Omental fat pad (tissue), 4 donors: ENCODE measurements at places on chromosomes 3 and 15. TPM values are rescaled to one million over a fixed set of nuclear protein-coding genes. Genes with fewer than 3 reads are reported as not detected.

Gene ILDR1
- total RNA-seq, result not detected

Gene SCAMP5
- 0.60 TPM for total RNA-seq

DNA sequence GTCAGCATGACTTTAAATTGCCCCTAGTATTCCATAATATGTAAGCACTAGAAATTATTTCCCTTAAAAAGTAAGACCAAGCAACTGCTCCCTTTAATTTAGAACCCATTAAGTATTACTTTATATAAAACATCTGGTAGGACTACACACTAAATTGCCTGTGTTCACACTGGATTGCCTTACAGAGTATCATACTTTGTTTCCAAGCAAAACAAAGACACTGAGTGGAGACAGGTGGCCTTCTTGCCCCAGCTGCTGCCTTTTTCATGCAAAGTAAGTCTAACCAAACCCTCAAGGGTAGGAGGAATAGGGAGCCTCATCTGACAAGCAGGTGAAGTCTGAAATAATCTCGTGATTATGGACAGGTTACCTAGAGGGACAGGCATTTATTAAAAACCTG is 87.3 kb downstream of the PEX5L start:
- DNase-seq, result no peak

GRCh38 chr15:56353119-56353518 is 12.1 kb upstream of the TEX9 start:
- no peak for DNase-seq

DNA sequence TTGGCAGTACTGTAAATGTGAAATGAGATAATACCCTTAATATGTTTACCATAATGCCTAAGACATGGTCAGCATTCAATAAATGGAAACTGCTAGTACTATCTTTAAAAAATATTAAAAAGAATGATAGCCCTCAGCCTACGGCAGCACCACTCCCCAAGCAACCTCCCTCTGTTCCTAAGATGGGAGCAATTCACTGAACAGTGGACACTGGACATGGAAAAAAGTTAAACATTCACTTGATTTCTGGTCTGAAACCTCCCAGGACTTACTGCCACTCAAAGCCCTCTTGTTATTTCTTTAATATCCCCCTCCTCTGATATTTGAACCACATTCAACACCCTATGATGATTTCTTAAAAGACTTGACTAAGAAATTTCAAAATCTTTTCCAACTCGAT is 27.0 kb downstream of the NEK4 start:
- DNase-seq, result no peak

GRCh38 chr3:38454884-38455638 is 1.4 kb downstream of the ACVR2B start:
- peak; percentile 63 for DNase-seq

- no peak for DNase-seq
Measured at GRCh38 chr3:68957895-68958294, 25.5 kb upstream of the TAFA4 start.

DNA sequence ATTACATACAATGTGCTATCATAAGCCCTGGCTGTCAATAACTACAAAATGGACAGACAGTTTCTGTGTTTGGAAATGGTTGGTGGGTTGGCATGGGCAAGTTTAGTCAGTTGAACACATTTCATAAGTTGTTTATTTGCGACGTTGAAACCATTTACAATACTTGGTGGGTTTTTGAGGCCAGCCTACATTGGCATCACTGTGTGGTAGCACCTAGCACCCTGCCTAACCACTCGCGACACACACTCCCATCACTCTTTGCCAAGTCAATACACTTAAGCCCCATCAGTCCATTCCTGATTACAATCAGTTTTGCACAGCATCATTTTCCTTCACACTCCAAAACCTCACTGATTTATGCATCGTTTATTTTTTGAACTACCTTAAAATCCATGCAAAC is 13.8 kb downstream of the PROK2 start:
- no peak for DNase-seq

Gene FGF7
- total RNA-seq, result 77.1 TPM

DNA sequence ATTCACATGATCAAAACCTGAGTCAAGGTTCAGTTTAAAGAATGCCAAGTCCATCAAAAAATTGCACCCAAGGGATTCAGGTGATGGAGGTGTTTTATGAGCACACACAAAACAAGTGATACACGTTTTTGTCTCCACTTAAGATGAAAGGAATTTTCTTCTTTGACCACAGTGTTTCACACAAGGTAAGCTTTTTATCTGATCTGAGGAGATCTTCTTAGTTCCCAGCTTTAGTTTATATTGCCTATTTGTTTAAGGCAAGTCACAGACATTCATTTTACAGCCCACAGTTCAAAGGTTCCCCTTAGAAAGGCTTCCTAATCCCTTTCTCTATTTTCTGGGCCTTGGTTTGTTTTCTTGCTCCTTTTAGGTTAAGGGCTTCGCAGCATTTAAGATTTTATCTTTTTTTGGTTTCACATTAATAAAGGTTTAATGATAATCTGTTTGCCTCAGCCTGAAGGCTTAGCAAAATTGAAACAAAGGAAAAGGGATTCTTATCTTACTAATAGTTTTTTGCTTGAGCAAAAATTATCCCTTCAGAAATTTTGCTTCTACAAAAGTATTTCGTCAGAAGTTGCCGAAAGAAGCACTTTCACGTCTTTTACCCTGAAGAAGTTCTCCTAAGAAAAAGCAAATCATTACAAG is 420.5 kb upstream of the NAALADL2 start:
- no peak for DNase-seq

- DNase-seq, result no peak
Measured at GRCh38 chr15:89822951-89823711, 8.5 kb upstream of the ANPEP start.

Gene SOX14
- not detected for total RNA-seq

DNA sequence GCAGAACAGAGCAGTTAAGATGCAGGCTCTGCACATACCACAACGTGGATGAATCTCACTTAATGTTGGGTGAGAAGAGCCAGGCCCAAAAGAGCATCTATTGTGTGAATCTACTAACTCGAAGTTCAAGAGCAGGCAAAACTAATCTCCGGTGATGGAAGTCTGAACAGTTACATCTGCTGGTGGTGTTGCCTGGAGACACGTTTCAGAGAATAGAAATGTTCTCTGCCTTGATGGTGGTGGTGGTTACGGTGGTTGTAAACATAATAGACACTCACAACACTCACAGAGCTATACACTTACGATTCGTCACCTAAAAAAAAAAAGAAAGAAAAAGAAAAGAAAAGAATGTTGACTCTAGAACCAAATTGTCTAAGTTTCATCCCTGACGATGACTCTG is 86.8 kb downstream of the LIPC start:
- no peak for DNase-seq

GRCh38 chr15:60993008-60993407 is 236.1 kb downstream of the RORA start:
- DNase-seq, result no peak

DNA sequence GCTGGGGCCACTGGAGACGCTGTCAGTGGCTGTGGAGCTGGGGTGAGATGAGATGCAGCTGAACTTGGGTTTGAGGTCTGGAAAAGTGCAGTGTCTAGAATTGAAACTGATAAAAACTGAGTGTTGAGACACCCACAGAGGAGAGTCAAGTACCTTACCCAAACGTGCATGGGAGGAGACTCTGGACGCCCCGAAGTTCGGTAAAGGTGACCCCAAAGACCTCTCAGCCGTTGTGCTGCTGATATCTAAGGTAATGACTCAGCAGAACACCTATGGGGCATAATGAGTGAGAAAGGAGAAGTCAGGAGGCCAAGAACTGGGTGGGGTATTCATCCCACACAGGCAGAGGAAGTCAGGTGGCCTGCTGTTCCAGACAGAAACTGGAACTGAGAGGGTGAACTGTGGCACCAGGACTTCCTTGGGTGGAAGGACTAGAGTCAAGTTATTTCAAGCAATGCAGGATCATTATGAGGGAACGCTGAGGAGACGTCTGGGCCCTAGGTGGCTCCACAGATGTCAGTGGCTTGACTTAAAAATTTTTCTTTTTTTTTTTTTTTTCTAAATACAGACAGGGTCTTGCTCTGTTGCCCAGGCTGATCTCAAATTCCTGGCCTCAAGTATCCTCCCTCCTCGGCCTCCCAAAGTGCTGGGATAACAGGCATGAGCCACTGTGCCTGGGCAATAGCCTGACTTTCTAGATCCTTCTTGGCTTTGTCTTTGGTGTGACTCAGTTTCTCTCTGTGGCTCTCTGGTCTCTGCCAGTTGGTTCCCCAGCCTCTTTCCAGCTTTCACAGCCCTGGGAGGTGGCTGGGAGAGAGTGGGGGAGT is 67.6 kb upstream of the GCNT3 start:
- DNase-seq, result no peak

Gene DUOXA1
- 1.8 TPM for total RNA-seq

DNA sequence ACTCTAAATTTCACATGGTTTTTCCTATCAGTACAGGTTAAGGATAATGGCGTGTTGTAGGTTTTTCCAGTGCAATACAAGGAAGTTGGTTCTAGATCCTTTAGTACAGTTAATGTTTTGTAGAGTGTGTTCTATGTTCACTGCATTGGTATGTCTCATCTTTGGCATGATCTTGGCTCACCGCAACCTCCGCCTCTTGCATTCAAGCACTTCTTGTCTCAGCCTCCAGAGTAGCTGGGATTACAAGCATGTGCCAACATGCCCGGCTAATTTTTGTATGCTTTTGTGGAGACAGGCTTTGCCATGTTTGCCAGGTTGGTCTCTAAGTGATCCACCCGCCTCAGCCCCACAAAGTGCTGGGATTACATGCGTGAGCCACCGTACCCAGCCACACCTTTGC is 30.4 kb downstream of the SNRPN start:
- DNase-seq, result no peak

Gene GYG1
- total RNA-seq, result 27.2 TPM

GRCh38 chr3:29720665-29721064 is 439.8 kb downstream of the RBMS3 start:
- no peak for DNase-seq

- DNase-seq, result no peak
Measured at GRCh38 chr15:95044745-95045417, 813.5 kb downstream of the MCTP2 start.

Gene TRIM42
- total RNA-seq, result not detected

- no peak for DNase-seq
Measured at GRCh38 chr3:180359061-180359952, 242.7 kb upstream of the TTC14 start.

Gene SNTN
- not detected for total RNA-seq

DNA sequence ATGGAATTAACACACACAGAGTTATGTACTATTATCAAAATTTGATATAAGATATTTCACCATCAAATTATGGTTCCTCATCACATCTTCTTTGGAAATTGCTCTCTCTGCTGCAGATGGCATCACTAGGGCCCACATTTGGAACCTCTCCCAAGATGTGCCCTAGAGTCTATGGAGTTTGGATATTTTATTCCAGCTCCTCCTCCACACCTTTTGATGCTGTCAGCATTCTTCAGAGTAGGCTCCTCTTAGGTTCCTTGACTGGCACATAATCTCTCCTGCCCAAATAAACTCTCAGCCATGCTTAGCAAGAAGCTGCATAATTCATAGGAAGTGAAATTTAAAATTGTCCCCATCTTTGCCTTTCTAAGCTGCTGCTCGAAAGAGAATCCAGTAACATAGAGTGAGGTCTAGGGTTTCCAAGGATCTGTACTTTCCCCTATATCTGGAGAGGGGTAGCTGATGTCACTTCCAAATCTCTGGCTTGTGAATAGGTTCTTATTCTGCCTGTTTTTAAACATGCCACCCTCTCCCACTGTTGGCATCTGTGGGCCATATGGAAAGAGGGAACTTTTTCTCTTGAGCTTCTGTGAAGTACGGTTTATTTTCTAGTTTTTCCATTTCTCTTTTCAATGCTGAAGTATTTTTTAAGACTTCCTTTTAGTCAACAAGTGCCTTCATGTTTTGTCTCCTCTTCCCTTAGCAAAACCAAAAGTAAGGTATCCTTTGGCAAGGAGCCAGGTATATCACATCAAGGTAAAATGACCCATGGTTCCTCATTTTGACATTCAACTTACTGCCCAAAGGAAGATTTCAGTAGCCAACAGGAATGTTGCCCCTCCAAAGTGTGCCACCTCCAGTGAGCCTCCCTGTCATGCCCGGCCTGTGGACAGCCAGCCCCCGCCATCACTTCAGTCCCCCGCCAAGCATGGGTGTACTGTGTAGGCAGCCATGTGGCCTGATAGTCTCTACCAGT is 75.3 kb upstream of the C2CD4B start:
- no peak for DNase-seq

Gene ZNF620
- 2.2 TPM for total RNA-seq

DNA sequence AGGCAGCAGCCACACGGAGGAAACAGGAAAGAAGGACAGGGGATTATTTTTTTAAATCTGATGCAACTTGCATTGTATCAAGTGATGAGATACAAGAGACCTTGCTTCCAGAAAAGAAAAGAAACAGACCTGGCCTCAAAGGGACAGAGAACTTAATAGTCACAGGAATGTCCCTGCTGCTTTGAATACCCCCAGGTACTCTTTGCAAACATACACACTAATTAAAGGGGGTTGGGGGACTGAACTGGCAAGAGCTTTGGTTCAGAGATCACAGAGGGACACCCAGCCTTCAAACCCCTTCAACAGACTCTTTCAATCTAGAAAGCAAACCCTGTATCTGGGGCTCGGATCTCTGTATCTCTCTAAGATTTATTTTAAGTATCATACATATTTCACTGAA is 18.0 kb downstream of the TNIK start:
- no peak for DNase-seq

Gene BCL2A1
- 18.1 TPM for total RNA-seq
